ENCODE measurements at places on chromosomes 11 and 22.

DNA sequence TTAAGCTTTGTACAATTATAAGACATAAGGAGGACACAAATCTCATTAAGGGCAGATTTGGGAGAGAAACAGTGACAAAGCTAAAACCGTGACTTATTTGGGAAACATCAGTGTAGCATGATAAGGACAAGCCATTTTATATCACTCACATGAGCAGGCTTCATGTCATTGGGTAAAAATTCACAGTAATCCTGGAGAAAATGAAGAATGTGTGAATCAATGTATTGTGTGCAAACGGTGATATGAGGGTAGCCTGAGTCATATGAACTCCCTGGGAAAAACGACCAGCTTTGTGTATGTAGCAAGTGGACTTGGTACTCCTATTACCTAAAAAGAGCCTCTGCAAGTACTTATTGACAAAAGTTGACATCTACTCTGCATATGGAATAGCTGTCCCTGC, 6.0 kb upstream of the TRIM34 start:
- DNase-seq, result peak; percentile 68

- no peak for DNase-seq
Observed at GRCh38 chr22:47166446-47167016, 404.1 kb downstream of the TBC1D22A start.

DNA sequence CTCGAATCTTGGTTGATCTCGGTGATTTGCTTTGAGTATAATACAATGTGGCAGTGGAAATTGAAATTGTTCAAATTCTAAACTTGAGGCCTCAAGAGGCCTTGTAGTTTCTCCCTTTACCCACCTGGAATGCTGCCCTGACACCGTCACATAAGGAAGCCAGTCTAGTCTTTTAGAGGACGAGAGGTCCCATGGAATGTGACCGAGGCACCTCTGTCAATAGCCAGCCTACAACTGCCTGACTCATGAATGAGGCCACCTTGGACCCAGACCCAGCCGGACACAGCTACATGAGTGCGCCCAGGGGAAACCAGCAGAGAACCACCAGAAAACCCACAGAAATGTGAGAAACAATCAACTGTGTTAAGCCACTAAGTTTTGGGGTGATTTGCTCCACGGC, 52.5 kb downstream of the RPL27A start:
- DNase-seq, result no peak

DNA sequence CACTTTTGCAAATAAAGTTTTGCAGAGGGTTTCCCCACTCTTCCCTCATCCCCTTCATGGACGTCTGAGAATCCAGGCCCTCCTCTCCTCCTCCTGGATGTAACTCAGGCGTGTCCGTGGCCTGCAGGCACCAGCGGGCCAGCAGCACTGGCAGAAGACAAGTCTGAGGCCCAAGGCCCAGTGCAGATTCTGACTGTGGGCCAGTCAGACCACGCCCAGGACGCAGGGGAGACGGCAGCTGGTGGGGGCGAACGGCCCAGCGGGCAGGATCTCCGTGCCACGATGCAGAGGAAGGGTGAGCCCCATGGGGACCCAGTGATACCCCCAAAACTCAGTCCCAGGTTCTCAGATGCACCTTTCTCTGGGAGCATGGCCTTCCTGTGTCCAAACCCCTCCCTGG, 14.4 kb downstream of the TUB start:
- DNase-seq, result no peak

DNA sequence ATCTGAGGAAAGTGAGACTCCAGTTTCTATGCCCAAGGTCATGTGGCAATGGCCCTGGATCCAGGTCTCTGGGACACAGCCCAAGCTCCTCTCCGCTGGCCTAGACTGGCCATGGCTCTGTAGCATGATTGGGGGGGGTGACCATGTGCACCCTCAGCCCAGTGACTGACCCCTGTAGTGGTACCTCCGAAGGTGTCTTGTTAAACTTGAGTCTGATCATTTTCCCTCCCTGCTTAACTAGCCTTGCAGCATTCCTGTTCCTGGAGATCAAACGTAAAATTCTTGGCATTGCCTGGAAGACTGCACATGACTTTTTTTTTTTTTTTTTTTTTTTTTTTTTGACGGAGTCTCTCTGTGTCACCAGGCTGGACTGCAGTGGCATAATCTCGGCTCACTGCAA, 1116.0 kb downstream of the TBC1D22A start:
- no peak for DNase-seq

DNA sequence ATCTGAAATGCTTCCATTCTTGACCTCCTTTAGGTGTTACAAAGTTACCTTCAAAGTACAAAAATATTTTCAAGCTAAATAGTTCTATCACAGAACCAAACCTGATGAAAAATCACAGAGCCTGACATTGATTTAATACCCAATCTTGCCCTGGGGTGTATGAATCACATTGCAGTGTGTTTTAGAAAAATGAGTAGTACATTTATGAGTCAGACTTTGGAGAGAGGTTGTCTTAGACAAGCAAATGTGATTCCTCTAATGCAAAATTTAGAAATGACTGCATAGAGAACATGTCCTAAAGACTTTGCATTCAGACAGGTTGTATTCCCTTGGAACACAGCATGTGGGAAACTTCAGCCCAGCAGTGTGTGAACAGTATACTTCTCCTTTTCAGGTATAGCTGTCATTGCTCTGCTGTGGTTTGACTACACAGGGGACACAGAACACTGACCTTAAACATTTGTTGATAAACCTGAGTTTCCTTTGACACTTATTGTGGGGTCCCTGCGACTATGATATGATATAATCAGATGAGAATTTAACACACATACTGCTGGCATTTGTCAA, 972.1 kb downstream of the JRKL start:
- peak; percentile 59 for DNase-seq

DNA sequence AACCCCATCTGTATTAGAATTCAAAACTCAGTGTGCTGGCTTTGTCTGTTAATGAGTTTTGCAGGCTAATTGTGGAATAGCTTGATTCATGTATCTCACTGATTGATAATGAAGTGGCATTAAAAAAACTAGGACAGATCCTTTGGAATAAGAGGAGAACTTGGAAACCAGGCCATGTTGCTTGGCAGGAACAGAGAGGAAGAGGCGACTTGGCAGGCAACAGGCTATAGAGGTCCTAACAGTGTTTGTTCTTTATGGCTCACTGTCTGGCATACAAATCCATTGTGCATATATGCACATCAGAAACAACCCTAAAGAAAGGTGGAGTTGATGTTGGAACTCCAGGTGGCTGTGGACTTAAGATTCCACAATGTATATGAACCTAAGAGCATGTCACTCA, 17.4 kb upstream of the OR9I1 start:
- no peak for DNase-seq

DNA sequence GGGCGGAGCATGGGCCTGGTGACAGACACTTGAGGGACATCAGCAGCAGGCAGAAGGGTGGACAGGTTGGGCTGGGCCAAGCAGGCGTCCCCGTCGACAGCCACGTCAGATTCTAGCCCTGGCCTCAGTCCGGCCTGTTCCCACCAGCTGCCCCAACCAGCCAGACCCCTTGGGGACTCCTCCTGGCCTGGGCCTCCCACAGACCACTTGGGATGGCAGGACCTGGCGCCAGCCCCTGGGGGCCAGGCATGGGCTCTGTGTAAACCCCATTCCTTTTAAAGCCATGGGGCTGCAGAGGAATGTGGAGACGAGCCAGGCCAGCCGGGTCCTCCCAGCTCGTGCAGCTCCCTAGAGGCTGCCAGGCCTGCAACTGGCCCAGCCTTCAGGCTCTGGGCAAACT, 4.7 kb upstream of the SUSD2 start:
- DNase-seq, result no peak

GRCh38 chr11:133360860-133361688, 171.2 kb downstream of the OPCML start:
- no peak for DNase-seq

DNA sequence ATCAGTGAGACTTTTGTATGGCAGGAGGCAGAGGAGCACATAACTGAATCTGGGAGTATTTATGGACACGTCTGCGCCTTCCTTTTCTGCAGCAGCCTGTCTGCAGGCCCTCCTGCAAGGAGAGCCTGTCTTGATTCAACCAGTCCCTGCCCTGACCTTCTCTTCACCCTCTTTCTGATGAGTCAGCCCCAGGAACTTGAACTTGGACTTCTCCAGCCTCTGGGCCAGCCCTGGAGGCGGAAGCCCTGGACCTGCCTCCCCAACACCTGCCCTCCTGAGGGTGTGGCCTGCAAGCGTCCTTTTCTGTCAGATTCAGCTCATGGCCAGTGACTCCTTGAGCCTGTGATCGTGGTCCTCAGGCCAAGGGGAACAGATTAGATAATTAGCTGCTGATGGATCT, 20.0 kb downstream of the DAGLA start:
- peak; percentile 19 for DNase-seq

- DNase-seq, result no peak
Observed at GRCh38 chr22:40953471-40953870, 2.3 kb downstream of the RBX1 start.

DNA sequence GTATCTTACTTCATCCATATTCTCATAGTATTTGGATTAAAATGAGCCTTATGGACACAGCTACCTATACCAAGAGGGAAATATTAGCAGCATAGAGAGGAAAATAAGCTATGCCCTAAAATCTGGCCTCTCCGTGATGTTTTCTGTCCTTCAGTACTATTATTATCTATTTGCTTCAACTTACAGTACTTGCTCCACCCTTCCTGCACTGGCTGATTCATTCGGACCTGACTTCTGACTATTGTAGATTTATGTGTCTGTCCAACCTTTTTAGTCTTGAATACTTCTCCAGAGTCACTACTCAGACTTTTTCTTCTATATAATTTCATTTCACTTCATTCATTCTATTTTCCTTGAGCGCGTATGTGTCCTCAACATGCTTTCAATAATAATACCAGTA, 45.1 kb upstream of the SESN3 start:
- no peak for DNase-seq

GRCh38 chr11:57477507-57478189, 17.3 kb downstream of the RTN4RL2 start:
- DNase-seq, result no peak

DNA sequence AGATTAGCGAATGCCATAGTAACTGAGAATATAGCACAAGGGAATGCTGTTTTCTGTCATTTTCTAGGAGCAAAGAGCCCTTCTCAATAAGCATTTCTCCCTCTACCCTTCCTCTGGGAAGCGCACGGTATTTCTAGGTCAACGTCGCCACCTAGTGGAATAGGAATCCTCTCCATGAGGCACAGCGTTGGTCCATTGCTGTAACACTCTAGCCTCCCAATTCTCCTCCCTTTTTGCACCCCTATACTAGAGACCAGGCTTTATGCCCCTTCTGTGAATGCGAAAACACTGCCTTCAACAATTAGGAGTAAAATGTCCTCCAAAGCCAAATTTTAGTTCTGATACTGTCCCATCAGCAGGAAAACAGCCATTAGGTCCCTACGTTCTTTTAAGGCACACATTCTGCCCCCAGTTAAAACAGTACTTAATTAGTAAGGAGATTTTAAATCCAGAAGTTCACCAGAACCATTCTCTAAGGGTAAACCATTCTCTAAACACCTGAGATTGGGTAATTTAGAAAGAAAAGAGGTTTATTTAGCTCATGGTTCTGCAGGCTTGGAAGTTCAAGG, 12.8 kb upstream of the HYLS1 start:
- peak; percentile 25 for DNase-seq

DNA sequence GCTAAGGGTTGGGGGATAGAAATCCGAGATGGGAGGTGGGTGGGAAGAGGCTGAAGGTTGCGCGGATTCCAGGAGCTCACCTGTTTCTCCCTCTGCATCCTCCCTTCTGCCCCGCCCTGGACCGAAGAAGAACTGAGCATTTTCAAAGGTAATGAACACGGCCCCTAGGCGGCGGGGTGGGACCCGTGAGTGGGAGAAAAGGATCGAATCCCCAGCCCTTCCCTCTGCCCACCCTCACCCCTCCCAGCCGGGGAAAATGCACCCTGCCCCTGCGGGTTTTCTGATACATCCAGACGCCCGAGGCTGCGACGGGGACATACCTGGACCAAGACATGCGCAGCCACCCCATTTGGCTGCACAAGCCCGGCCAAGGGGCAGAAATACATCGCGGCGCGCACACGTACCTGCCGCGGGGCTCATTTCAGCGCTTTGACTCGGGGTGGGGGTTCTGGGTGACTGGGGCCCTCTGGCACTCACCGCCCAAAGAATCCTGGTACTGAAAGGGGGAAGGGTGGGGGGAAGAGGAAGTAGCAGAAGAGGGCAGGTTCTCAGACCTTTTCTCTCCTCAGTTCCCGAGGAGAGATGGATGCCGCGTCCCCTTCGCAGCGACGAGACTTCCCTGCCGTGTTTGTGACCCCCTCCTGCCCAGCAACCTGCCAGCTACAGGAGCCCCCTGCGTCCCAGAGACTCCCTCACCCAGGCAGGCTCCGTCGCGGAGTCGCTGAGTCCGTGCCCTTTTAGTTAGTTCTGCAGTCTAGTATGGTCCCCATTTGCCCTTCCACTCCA, 6.0 kb downstream of the VSIG2 start:
- no peak for DNase-seq

- no peak for DNase-seq
Observed at GRCh38 chr11:117767071-117767470, 29.9 kb downstream of the DSCAML1 start.
